ENCODE measurements at places on chromosomes 3 and 15. TPM values are rescaled to one million over a fixed set of nuclear protein-coding genes. Genes with fewer than 3 reads are reported as not detected.

TRIM71 gene
- 0.28 TPM for total RNA-seq

GRCh38 chr3:152519376-152519775 lies 250.6 kb downstream of the MBNL1 start:
- DNase-seq: no peak

DNA sequence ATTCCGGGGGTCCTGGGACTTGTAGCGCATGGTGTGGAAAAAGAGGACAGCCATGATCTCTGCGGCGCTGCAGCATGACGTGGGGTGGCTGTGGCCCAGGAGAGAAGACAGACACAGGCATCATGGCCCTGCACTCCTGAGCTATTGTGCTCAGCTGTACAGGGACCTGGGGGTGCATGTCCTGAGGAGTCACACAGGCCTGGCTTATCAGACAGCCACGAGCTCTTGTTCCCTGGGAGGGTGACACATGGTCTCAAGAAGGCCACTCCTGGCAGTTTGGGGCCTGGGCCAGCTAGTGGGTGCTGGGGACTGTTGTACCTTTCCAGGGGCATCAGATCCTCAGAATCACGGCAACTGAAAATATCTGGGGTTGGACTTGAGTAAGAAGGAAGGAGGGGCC lies 13.7 kb downstream of the TKT start:
- DNase-seq: no peak

MKRN3 gene
- not detected for total RNA-seq

DNA sequence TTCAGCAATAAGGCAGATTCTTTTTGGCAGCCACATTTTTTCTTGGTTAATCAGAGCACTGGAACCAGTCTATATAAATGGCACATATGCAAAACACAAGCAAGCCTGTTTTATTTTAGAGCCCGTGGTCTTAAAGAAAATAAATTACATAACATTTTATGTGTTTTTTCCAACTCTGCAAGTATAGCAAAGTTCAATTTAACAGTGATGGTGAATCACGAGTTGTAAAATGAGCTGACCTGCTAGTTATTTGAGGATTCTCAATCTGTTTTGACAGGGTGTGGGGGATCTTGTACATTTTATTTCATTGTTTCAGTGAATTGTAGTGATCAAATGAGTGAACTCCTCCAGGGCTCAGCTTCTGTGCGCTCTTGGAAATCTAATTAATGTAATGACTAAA lies 2.7 kb downstream of the ARHGEF26 start:
- DNase-seq: no peak

TM4SF1 gene
- 72.4 TPM for total RNA-seq

- DNase-seq: no peak
Measured at GRCh38 chr3:182325213-182325950, 467.9 kb upstream of the ATP11B start.

DNA sequence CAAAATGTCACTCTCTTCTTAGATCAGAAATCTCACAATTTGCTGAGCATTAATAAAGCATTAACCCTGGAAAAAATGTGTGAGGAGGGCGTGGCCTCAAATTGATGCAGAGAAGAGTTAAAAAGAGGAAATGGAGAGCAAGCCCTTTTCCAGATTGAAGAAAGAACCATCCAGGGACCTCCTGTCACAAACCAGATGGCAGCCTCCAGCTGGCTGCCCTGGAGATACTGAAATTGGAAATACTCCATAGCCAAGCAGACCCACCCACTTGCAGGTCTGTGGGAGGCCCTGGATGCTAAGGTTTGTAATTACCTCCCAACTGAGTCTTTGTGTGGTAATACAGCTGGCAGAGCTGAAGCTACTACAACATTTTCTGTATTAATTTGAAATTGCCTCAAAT lies 214.9 kb downstream of the IL20RB start:
- DNase-seq: no peak

CADPS gene
- total RNA-seq: 24.9 TPM

DNA sequence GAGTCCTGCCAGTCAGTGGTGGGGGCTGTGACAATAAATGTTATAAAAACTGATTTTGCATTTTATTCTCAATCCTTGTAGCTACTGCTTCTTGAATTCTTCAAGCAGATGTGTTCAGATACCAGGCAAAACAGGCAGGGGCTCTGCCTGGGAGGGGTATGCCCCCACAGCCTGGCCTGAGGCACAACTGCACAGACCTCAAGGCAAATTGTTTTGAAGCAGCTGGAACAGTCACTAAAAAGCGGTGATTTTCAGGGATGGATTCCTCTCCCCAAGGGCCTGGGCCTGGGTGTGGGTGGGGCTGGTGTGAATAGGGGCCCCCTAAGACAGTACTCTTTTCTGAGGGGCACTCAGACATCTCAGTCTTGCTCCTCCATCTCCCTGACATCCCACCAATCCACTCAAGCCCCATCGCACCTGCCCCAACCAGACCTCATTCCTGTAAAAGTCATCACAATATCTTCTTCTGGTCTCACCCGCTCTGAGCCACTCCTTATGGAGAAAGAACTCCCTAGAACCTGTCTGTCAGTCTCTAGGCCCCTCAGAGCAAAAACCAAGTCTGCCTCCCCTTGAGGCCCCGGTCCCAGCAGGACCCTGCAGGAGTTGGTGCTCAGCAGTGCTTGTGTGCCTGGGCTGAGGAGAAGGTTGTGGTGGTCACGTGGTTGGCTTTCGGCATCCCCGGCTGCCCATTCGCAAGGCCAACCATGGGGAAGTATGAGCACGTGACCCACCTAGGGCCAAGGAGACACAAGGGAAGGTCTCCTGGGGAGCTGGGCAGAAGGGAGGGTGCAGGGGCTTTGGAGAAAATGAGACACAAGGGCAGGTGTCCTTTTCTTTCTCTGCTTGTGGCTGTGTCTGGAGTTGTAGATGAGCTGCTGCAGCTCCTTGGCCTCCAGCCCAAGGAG lies 2.9 kb upstream of the PSTPIP1 start:
- DNase-seq: no peak

- DNase-seq: no peak
Measured at GRCh38 chr3:13007251-13007941, 65.8 kb downstream of the IQSEC1 start.

LTK gene
- total RNA-seq: 0.17 TPM

DNA sequence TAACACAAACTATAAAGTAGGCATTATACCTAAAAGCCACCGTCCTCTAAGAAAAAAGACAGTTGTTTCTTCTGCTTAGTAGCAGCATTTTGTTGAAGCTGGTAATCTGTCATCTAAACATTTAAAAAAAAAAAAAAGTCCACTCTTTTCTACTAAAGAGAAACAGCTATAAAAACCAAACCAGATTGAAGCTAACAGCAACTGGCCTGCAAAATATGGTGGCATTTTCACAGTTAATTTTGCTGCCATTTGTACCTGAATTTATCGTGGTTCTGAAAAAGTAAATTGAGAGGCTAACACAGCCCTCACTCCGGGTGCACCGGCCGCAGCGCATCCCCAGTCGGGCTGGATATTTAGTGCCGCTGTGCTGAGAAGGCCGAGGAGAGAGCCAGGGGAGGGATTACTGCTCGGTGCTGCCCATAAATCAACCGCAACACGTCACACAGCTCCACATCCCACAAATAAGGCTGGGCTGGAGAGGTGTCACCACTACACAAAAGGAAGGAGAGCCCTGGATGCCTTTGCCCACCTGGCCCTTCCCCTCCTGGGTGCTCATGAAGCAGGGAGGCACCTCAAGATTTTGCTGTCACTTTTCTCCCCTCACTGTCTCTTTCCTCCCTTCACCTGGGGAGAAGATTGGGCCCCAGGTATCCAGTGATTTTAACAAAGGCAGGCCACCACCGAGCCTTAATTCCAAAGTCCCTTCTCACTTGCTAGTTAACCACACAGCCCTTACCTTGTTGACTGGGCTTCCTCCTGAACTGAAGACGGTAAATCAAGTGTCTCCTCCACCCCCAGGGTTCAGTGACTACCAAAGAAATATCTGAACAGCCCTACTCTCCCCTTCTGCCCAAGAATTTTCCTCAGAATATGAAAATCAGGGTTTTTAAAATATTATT lies 44.4 kb downstream of the MECOM start:
- DNase-seq: no peak

CPNE9 gene
- not detected for total RNA-seq

DNA sequence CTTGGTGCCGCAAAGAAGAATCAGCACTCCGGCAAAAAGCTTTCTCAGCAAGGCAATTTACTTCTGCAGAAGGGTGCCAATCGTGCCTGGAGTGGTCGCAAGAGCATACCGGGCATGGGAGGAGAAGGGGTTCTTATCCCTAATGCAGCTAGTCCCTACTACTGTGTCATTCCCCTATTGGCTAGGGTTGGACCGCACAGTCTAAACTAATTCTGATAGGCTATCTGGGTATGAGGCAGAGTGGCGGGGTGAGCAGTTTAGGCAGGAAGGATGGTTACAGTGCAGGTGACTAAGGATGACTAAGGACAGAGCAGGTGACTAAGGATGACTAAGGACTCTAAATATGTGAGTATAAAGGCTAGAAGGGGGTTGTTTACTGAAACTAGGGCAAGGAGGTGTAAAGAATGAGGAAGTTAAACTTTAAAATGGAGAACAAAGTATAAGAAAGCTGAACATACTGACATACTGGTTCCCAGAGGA lies 52.9 kb downstream of the PGBD4 start:
- DNase-seq: no peak

- DNase-seq: no peak
Measured at GRCh38 chr3:134974624-134975023, 179.6 kb downstream of the EPHB1 start.

- no peak for DNase-seq
Measured at GRCh38 chr3:143382816-143383215, 263.2 kb downstream of the CHST2 start.

CMTM8 gene
- total RNA-seq: 16.4 TPM

SKOR1 gene
- total RNA-seq: 0.24 TPM

DNA sequence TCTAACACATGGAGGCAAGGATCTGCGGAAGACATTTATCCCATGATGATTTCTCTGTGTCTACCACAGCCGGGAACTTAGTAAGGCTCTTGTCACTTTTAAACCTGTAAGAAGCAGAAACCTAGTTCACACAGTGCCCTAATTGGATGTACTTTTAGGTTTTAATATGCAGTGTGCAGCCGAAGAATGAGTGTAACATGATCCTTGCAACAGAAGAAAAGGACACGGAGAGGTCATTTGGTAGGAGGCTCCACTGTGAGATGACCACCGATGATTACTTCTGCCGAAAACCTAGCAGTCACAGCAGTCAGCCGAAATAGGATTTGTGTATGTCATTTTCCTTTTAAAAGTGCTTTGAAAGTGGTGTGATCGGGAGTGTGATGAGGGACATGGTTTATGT lies 6.8 kb downstream of the CACNA1D start:
- DNase-seq: no peak

- no peak for DNase-seq
Measured at GRCh38 chr3:109831403-109831802, 494.1 kb upstream of the DPPA4 start.

DNA sequence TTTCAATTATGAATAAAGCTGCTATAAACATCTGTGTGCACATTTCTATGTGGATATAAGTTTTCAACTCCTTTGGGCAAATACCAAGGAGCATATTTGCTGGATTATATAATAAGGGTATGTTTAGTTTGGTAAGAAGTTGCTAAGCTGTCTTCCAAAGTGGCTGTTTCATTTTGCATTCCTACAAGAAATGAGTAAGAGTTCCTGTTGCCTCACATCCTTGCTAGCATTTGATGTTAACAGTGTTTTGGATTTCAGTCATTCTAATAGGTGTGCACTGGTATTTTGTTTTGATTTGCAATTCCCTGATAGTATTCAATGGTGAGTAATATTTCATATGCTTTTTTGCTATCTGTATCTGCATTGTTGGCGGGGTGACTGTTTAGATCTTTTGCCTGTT lies 120.7 kb upstream of the MDFIC2 start:
- no peak for DNase-seq

CYP1A2 gene
- not detected for total RNA-seq

DNA sequence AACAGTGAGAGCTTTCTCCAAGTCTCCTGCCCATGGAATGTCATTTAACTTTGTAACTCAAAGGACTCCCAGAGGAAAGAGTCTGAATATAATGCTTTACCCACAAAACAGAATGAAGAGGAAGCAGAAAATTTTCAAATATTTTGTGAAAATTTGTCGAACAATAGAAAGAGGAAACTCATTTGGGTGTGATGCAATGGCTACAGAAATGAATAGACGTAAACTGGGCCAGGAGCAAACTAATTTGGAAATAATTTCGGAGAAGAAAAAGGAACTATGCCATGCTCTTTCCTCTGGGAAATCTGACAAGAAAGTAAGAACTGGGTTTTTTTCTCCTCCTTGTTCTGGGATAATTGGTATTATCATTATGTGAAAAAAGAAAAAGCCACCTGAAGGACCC lies 11.2 kb upstream of the SUMF1 start:
- DNase-seq: no peak

DNA sequence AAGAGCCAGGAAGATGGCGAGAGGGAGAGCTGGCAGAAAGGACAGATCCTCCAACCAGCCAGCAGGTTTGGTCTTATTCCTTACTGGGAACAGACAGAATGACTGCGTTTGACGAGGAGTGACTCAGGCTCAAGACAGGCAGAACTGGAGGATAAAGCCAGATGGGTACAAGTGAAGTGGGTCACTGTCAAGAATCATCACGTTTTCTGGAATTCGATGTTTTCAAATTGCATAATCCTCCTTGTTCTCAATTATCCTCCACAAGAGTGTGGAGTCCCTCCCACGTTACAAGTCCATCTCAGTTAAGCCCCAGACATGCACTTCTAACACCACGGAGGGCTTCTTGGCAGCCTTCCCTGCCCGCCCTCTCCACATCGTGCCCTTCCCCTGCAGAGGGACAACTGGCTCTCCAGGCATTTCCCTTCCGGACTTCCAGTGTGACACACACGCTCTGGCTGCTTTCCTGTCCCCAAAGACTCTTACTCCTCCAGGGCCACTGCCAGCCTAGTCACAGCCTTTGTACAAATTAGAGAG lies 183.1 kb downstream of the CHST2 start:
- DNase-seq: no peak

DNA sequence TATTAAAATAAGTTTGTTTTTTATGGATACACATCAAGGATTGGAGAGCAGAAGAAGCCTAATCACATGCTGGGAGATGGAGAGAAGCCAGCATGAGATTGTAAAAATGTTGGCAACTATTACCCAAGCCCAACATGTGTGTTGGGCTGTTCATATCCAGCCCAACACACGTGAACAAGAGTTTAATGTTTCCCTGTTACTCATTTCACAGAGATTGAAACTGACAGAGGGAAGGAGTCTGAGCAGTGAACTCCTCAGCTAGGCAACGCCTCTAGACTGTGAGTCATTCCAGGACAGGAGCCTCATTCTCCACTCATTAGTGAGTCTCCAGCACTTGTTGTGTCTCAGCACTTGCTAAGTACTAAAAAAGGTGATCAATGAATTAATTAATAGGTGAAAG lies 43.2 kb upstream of the CMSS1 start:
- DNase-seq: no peak

PLSCR5 gene
- not detected for total RNA-seq

- no peak for DNase-seq
Measured at GRCh38 chr15:45417303-45417950, 39.1 kb upstream of the GATM start.

GRCh38 chr3:127720985-127721935 lies 48.5 kb downstream of the ABTB1 start:
- DNase-seq: no peak

- no peak for DNase-seq
Measured at GRCh38 chr3:157410945-157411344, 25.7 kb upstream of the PTX3 start.

- no peak for DNase-seq
Measured at GRCh38 chr3:170159459-170159858, 22.1 kb downstream of the PHC3 start.

Data from pancreas (tissue), 10 donors.